Activated T-helper 9 cell treated with anti-CD3 and anti-CD28 coated beads, Interleukin-2, amount 50 U/mL, for 16 hours (primary cell): ENCODE measurements at places on chromosomes 5 and 9.
A peak's percentile ranks its signal among the peaks of the same experiment; 100 is the strongest.

DNA sequence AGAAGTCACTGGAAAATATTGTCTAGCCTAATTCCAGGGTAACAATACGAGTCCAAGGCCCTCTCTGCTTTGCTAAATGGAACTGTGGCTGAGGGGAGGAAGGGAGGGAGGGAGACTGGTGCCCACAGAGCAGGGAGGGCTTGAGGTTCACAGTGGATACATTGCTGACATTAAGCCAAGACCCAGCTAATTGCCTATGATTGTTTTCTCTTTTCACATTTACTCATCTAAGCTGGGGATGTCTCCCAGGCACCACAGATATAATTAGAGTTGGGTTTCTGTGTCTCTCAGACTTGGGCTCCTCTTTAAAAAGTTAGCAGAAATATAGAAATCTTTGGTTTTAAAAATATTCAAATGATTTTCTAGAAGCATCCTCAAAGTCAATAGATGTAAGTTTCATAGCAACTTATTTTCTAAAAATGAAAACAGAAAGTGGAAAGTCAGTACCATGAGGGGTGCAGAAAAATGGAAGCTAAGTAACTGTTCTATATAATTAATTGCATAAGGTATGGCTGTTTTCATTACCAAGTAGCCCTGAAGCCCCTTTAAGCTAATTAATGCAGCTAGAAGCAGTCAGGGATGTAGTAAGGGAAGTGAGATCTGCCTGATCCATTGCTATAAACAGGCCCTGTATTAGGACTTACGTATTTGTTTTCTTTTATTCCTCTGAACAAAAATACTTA is 259.8 kb downstream of the NDUFS4 start:
- no peak for DNase-seq

GRCh38 chr9:99602854-99603253 is 218.8 kb upstream of the NR4A3 start:
- no peak for DNase-seq

GRCh38 chr5:125148076-125148475 is 401.6 kb upstream of the ZNF608 start:
- DNase-seq = no peak

- no peak for DNase-seq
Measured at GRCh38 chr9:7454624-7455023, 345.0 kb downstream of the DMAC1 start.

- no peak for DNase-seq
Measured at GRCh38 chr5:88785746-88786565, 97.0 kb downstream of the MEF2C start.

GRCh38 chr9:74443036-74443750 is 53.9 kb upstream of the RORB start:
- DNase-seq = no peak

GRCh38 chr9:20409321-20410092 is 212.8 kb downstream of the MLLT3 start:
- DNase-seq = no peak

DNA sequence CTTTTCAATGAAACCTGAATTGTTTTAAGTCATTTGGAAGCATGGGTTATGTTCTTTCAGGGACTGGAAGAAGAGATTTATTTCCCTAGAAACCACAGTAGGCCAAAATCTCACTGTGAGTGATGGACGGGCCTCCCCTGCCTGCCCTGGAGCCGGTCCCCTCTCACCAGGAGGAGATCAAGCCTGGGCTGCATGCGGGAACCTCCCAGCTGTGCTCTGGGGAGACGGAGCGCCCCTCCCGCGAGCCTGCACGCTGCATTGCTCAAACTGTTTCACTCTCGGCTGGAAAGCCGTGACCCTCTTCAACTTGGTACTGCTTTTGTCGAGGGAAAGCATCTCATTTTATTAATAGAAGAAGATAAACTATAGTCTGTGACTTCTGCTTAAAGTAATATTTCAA is 85.4 kb downstream of the IRX2 start:
- DNase-seq = no peak

GRCh38 chr5:158621391-158621790 is 478.3 kb downstream of the EBF1 start:
- DNase-seq = no peak

DNA sequence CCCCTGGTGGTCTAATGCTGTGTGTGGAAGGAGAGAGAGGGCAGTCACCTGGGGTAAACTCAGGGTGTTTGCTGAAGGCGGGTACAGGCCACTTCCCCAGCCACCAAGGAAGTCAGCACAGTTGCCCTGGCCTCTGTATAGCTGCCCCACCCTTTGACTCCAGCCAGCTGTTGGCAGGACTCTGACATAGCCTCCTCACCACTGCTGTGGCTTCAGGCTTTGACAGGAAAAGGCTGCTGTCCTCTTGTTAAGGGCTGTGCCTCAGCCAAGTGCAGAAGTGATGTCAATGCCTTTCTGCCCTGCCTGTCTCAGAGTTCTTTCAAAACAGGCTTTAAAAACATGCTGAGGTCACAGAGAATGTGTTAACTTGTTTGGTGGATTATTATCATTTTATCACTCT is 487.2 kb upstream of the KLF4 start:
- DNase-seq = no peak

GRCh38 chr5:140481758-140482157 is 65.7 kb upstream of the EIF4EBP3 start:
- DNase-seq = no peak

DNA sequence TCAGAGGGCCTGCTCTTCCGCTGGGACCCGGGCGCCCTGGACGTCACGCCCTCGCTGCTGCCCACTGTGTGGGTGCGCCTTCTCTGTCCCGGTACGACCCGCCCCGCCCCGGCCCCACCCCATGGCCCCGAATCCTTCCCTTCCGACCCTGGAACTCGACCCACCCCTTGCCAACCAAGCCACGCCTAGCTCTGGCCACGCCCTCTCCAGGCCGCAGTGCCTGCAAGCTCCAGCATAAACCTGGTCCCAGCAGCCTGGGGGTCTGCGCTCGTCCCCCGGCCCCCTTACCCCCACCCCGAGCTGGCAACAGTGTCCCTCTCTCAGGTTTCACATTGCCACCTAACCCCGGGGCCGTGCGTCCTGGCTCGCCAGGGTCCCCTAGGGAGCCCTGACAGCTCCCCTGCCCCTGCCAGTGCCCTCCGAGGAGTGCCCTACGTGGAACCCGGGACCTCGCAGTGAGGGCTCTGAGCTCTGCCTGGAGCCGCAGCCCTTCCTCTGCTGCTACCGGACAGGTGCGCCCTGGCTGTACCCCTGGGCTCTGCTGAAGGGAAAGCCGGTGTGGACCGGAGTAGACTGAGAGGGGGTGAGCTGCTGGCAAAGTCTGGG is 3.4 kb downstream of the ADGRD2 start:
- no peak for DNase-seq

GRCh38 chr9:123784518-123784917 is 145.4 kb downstream of the DENND1A start:
- DNase-seq = no peak

- no peak for DNase-seq
Measured at GRCh38 chr5:27814983-27815382, 776.6 kb upstream of the CDH9 start.

- no peak for DNase-seq
Measured at GRCh38 chr9:108776920-108777639, 78.7 kb downstream of the ACTL7B start.

GRCh38 chr9:116547729-116548426 is 139.2 kb upstream of the TRIM32 start:
- DNase-seq = no peak

- peak; percentile 47 for DNase-seq
Measured at GRCh38 chr9:131046581-131047202, 37.7 kb downstream of the LAMC3 start.

DNA sequence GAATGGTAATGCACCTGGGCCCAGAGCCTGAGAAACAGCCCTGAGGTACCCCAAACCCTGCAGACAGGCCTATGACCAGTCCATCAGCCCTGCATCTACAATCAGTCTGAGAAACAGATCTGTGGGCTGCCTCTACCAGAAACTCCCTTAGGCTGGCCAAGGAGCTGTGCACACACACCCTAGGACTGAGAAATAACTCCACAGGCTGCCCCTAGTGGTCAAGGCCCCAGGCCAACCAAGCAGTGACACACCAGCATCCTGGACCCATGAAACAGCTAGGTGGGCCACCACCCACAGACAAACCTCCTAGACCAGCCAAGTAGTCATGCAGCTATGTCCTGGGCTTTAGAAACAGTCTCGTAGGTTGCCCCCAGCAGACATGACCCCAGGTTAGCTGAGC is 253.6 kb upstream of the VLDLR start:
- DNase-seq = no peak

- DNase-seq = no peak
Measured at GRCh38 chr9:3007326-3007725, 163.4 kb upstream of the PUM3 start.

DNA sequence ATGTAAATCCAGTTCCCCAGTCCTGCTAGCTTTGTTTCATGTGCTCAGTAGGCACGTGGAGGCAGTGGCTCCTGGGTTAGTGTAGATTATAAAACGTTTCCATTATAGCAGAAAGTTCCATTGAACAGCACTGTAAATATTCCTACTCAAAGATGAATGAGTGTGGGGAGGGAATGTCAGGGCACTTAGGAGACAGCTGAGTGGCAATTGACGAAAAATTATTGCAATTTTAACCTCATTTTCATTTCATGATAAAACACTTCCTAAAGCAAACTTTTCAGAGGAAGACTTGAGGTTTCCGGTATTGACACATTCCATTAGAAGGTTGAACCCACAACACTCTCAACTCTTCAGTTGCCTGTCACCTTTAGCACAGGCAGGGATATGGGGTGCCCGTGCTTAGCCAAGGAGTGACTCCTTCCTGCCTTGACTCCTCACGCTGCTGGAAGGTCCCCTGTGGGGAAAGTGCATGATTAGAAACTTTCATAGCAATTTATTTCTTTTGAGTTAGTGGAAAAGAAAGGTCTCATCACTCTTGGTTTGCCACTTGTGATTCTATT is 41.2 kb downstream of the SLC46A2 start:
- DNase-seq = no peak

DNA sequence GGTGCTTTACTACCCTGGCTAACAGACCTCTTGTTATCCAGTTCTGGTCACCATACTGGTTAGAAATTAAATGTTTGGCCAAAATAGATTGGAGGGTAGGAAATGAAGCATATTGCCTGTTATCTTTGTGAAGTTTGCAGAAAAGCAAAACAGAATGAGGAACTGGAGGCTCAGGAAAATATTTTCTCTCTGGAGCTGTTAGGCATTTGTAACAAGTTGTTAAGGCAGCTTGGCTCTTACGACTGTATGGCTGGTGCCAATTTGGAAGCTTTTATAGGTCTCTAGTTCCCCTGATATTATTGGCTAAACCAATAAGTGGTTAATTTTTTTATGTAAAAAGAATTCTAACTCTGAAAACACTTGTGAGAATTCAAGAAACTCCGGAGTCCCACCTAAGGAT is 35.8 kb downstream of the CDH6 start:
- no peak for DNase-seq

GRCh38 chr9:16726029-16726428 is 144.4 kb downstream of the BNC2 start:
- DNase-seq = no peak

DNA sequence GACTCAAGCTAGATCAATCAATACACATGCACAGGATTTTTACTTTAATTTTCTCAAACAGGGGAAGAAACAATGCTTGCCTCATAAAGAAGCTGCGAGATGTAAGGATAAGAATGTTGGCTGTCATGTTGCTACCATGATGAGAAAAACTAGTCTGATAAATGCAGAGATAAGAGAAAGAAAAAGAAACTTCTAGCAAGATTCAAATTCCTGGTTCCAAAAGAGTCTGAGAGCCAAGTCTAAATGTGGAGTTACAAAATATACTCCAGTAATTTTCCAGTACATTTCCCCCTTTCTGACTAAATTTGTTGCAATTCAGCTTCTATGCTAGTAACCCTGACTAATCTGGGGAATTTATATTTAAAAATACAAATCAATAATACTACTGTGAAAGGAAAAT is 10.4 kb upstream of the ANXA1 start:
- DNase-seq = no peak

- no peak for DNase-seq
Measured at GRCh38 chr9:113807173-113808061, 68.7 kb upstream of the ZNF618 start.

DNA sequence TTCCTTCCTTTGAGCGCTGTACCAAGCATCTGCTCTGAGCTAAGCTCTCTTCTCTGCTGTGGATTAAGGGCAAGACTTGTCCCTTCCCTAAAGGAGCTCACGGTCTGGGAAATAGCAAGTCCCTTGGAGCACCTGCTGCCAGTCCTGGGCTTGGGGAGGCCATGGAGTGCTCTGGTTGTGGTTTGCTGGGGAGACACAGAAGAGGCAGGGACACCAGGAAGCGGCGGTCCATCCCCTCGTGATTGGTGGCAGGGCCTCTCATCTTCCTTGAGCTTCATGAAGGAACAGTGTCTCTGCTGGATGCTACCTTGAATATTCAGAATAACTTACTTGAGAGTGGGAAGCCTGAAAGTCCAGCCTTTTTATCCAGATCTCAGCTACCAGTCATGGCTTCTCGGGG is 35.3 kb downstream of the COL5A1 start:
- no peak for DNase-seq

DNA sequence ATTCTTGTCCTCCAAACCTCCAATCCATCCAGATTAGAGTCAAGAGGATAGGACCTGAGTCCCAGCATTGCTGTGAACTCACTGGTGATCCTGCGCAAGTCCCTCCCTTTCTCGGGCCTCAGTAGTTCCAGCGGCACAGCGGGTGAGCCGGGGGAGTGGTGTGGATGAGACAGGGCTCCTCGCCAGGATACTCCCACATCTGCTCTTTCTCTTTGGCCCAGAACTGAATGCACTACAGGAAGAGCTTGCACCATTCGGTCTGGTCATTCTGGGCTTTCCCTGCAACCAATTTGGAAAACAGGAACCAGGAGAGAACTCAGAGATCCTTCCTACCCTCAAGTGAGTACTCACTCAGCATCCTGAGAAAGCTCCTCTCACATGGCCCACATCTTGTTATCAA is 6.3 kb downstream of the GPX3 start:
- DNase-seq = no peak

DNA sequence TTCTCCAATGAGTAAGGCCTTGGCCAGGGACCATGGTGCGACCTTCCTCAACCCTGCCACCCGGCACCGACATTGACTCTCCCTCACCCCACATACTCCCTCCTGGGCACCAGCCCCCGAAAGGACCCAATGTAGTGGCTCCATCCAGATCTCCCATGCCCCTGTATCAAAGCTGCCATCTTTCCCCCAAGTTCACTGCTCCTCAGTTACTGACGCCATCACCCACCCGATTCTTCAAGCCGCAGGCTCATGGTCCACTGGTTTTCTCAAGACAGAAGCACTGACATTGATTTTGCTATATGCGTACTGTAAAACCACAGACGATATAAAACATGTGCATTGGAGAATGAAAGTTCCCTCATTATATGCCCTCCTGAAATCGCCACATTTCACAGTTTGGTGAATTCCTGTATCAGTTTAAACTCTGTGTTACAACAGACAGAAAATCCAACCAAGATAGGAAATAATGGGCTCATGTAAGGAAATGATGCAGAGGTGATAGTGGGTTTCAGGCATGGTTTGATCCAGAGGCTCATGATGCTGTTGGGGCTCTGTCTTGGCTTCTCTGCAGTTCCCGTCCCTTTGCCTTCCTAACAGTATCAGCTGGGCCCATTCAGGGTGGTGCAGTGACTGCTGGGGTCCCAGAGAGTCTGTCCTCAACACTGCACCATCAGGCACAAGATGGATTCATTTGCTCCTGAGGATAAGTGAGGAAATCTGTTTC is 207.3 kb upstream of the IER5L start:
- DNase-seq = no peak

GRCh38 chr9:107737987-107738743 is 248.6 kb upstream of the KLF4 start:
- no peak for DNase-seq

GRCh38 chr9:87854580-87854955 is 28.1 kb upstream of the SPATA31E1 start:
- DNase-seq = no peak

GRCh38 chr5:57335092-57335660 is 147.4 kb downstream of the ACTBL2 start:
- no peak for DNase-seq

GRCh38 chr5:17219006-17219422 is 1.6 kb downstream of the BASP1 start:
- no peak for DNase-seq
